ENCODE measurements at places on chromosomes 3 and 15. TPM values are rescaled to one million over a fixed set of nuclear protein-coding genes. Genes with fewer than 3 reads are reported as not detected.

The XXYLT1 gene
- total RNA-seq, result 13.8 TPM

The SLITRK3 gene
- total RNA-seq, result 6.4 TPM

The MAPKBP1 gene
- total RNA-seq, result 42.7 TPM

The CSTA gene
- total RNA-seq, result 3.6 TPM

The CFAP100 gene
- total RNA-seq, result not detected

The ZBTB47 gene
- total RNA-seq, result 74.8 TPM

The CIB2 gene
- 10.5 TPM for total RNA-seq

GRCh38 chr3:180416111-180416594 is 185.8 kb upstream of the TTC14 start:
- DNase-seq, result no peak
- no peaks in the 10 kb centered on the region for H3K36me3 ChIP-seq
- no peak overlapping the region for H3K4me3 ChIP-seq
- H3K27ac ChIP-seq, result no peak overlapping the region
- H3K4me1 ChIP-seq, result no peaks in the 10 kb centered on the region

DNA sequence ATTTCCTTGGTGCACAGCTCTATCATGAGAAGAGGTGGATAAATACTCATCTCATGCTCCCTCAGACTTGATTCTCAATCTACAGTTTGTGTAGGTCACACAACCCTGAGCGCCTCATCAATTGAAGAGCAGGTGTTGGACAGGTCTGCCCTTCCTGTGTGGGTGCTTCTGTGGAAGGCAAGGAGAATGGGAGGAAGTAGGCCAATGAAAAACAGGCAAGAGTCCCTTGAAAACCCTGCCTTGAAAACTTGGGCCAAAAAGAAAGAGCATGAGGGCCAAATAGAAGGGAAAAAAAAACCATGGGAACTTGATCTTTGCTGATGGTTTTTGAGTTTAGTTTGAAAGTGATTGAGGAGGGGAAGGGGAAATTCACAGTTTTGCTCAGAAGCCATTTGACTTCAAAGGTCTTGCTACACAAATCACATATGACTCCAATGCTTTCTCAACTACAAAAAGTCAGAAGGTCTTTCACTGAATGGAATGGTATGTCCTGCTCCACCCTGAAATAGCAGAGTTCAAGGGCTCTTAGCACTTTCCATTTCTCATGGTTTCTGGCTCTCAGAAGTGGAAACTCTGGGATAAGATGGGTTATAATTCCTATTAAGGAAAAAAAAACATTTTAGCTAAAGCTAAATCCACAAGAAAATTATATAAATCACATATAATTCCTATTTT is 37.2 kb upstream of the TM4SF1 start:
- H3K27me3 ChIP-seq, result no peaks in the 10 kb centered on the region
- no peak for DNase-seq
- no peaks in the 10 kb centered on the region for H3K4me1 ChIP-seq
- no peaks in the 10 kb centered on the region for H3K36me3 ChIP-seq
- no peak overlapping the region for H3K4me3 ChIP-seq

GRCh38 chr3:8173892-8174291 is 327.7 kb upstream of the LMCD1 start:
- H3K36me3 ChIP-seq, result no peaks in the 10 kb centered on the region
- no peak for DNase-seq
- no peaks in the 10 kb centered on the region for H3K27me3 ChIP-seq
- H3K4me3 ChIP-seq, result no peak overlapping the region

DNA sequence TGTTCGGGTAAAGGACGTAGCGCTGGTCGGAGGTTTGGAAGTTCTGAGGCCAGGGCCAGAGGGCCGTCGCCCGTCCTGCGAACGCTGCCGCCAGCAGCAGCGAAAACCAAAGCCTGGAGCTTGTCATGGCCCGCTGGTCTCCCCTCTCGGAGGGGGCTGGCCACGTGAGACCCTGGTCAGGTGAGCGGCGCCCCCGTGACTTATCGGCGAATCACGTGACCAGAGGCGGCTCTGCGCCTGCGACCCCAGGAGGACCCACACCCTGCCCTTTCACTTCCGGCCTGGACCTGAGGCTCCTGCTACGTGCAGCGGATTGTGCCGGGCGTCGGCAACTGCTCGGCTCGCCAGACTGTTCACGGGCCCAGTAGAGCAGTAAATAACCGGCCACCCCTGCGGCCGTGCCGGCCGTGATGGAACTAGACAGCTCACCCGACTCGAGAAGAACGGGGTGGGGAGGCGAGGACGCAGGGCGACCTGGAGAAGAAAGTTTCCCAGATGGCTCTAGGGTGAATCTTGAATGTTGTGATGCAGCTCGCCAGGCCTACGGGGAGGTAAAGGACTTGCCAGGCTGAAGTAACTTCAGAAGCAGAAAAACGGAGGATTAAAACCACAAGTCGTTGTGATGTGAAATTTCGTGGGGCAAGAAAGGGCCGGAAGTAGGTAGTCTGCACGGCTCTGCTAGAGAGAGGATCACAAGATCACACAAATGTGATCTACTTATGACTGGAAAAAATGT is at the start of gene HEXA:
TSS of gene HEXA (minus strand) at position 169 of the 736 bp plus-strand sequence. CDS start at position 127, 42 bp downstream.
- no peaks in the 10 kb centered on the region for H3K4me1 ChIP-seq
- H3K36me3 ChIP-seq, result no peaks in the 10 kb centered on the region

GRCh38 chr15:47908950-47909670 is 191.8 kb downstream of the SEMA6D start:
- no peak for DNase-seq
- H3K27me3 ChIP-seq, result no peaks in the 10 kb centered on the region
- no peaks in the 10 kb centered on the region for H3K4me1 ChIP-seq
- no peak overlapping the region for H3K4me3 ChIP-seq
- H3K27ac ChIP-seq, result no peak overlapping the region

DNA sequence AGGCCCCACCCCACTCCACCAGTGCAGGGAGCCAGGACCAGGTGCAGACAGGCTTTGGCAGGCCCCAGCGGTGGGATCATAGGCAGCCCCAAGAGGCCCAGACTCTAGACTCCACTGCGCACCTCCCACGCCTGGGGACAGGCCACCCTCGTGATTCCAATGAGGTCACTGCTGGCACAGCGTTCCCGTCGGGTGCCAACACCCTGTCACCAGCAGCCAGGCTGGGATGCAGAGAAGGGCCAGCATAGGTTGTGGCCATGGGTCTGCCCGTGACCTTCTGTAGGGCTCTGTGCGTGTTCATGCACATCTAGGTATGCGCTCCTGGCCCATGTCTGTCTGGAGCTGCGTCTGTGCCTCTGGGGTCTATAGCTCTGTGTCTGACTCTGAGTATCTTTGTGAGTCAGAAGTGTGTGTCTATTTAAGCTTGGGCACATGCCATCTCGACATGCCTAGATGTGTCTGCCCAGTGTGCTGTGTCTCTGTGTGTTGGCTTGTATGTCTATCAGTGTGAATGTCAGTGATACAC is 13.0 kb downstream of the VIPR1 start:
- H3K4me1 ChIP-seq, result no peaks in the 10 kb centered on the region
- no peaks in the 10 kb centered on the region for H3K36me3 ChIP-seq
- no peak for DNase-seq
- no peak overlapping the region for H3K4me3 ChIP-seq
- no peaks in the 10 kb centered on the region for H3K27me3 ChIP-seq
- H3K27ac ChIP-seq, result no peak overlapping the region

DNA sequence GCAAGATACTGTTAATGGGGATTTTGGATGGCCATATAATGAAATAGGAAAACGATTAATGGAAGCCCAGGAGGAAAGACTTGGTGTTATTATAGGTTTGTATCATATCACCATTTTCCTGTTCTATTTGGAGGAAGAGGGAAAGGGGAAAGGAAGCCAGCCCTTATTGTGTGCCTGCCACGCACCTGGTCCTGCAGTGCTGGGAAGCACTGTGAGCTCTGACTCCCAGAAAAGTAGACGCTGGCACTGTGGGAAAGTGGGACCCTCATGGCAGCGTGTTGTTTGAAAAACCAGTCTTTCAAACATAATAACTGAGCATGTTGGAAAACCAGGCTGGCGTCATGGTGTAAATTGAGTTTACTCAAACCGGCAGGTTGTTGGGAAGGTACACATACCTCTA is 22.0 kb downstream of the CGNL1 start:
- H3K27me3 ChIP-seq, result no peaks in the 10 kb centered on the region
- H3K36me3 ChIP-seq, result no peaks in the 10 kb centered on the region
- DNase-seq, result no peak
- H3K4me3 ChIP-seq, result no peak overlapping the region
- no peak overlapping the region for H3K27ac ChIP-seq

DNA sequence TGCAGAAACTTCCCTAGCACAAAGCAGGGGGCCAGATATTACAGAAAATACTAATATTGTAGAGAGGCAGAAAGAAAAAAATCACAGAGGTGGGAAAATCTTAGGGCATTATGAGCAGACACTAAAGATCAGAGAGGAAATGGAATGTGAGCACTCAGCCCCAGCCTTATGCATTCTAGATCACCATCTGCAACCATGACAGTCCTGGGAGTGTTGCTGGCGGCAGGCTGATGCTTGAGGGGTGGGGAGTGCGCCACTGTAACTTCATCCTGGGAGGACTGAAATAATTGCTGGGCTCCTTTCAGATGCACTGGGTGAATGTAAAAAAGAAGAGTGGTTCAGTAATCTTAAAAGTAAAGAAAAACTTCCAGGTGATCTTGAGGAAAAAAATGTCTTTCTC is 427.6 kb upstream of the SEMA6D start:
- H3K4me1 ChIP-seq, result peaks cover 29% of the 10 kb centered on the region
- H3K4me3 ChIP-seq, result no peak overlapping the region
- no peaks in the 10 kb centered on the region for H3K27me3 ChIP-seq
- no peak for DNase-seq

GRCh38 chr3:46959161-46959511 is 17.4 kb downstream of the CCDC12 start:
- no peak for DNase-seq
- no peaks in the 10 kb centered on the region for H3K36me3 ChIP-seq
- H3K4me1 ChIP-seq, result no peaks in the 10 kb centered on the region
- no peak overlapping the region for H3K4me3 ChIP-seq
